Nucleus accumbens (tissue), 56 donors: ENCODE measurements at places on chromosomes 7 and 10.

GRCh38 chr7:84154991-84155781, 39.4 kb downstream of the SEMA3A start:
- DNase-seq, result no peak

- DNase-seq, result no peak
These were observed 132.1 kb downstream of the KLF6 start for GRCh38 chr10:3652886-3653285.

DNA sequence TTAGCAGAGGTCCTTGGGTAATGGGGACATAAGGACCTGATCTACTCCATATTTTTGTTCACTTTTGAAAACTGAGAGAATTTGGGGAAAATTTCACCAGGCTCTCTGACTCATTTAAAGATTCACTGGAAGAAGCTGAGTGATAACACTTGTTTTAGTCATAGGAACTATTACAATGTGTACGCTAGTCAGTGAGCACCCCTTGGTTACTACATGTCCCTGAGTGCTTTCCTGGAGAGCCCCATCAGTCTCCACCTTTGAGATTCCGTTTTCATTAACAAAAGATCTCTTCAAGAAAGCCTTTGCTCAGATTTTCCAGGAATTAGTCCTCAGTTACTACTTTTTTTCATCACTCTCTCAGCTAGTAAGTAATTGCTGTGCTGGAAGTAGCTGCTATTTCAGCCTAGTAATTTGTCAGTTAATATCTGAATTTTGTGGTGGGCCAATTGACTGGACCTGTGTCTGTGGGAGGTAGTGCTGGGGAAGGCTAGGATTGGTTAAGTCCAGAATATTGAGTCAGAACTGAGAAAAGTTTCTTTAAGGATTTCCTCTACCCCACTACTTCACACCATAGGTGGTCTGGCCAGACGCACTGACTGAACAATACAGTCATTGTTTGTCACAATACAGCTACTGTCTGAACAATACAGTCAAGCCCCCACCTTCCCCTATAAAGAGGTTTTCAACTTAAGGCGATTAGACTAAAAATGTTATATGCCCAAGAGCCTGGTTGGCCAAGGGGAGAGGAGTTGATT, 235.0 kb downstream of the CCDC7 start:
- no peak for DNase-seq

GRCh38 chr10:82267465-82267864, 392.5 kb downstream of the NRG3 start:
- DNase-seq, result no peak

- no peak for DNase-seq
These were observed 340.5 kb downstream of the PTPRN2 start for GRCh38 chr7:158246960-158247673.

GRCh38 chr10:59072038-59072437, 104.4 kb upstream of the PHYHIPL start:
- no peak for DNase-seq

- no peak for DNase-seq
These were observed 509 bp upstream of the ING3 start for GRCh38 chr7:120949998-120950538.

DNA sequence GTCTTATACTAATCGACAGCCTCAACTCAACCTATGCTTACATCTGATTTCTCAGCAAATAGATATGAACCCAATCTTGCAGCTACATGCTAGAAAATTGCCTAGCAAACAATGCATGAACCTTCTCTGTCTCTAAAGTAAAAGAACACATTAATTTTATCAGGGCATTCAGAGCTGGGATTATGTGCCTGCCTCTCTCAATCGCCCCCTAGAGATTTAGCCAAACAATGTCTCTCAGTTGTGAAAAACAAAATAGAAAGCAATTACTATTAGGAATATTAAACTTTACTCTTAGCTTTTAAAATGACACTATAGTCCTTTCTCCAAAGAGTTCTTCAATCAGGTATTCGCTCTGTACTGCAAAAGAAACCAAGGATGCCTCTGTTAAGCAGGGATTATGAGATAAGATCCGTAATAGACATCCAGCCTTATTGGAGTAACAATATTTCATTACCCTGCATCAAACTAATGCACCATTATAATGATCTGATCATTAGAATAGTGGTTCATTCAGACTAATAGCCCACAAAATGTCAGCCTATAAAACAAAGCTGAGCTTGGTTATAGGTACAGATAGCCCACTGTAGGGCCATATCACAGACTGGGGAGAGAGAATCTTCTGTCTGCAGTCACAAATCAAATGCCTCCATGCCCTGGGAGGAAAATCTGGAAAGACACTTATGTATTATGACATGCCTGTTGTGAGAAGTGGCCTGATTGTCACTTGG, 736.9 kb downstream of the PARD3 start:
- no peak for DNase-seq

DNA sequence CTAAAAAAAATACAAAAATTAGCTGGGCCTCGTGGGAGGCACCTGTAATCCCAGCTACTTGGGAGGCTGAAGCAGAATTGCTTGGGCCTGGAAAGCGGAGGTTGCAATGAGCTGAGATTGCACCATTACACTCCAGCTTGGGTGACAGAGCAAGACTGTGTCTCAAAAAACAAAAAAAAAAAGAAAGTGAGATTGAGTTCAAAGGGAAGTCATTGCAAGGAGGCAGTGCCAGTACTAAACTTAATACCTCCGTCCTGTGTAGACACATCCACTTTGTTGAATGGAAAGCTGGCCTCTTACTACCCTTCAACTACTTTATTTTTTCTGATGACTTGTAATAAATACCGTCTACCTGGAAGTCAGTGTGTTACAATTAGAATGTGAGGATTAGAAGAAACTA, 31.0 kb downstream of the AHCYL2 start:
- DNase-seq, result no peak

DNA sequence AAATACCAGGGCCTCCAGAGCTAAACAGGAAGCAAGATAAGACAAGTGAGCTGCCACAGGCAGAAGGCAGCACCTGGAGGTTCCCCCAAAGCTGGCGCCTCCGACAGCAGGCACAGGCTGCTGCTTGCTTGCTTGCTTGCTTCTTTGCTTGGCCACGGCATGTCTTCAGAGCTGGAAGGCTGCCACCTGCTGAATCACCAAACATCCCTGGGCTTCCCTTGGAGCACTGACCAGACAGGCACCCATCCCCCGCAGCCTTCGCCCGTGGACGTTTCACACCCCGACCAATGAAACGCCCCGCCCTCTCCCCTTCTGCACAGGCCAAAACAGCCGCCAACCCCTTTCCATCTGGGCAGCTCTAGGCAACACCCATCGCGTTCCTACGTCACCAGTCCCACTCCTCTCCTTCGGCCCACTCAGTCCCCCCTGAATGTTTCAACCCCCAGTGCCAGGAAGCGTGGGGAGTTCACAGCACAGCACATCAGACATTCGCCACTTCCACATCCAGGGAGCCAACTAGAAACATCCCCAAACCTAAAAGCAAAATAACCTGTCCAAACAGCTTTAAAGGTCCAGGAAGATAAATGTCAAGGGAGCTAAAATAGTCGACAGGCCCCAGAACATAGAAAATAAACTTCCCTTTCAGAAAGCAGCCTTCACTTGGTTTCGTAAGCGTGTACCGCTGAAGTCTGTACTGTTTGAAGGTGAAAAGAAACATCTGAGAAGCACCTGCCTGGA, 1.6 kb downstream of the SGMS1 start:
- DNase-seq, result peak; percentile 88

DNA sequence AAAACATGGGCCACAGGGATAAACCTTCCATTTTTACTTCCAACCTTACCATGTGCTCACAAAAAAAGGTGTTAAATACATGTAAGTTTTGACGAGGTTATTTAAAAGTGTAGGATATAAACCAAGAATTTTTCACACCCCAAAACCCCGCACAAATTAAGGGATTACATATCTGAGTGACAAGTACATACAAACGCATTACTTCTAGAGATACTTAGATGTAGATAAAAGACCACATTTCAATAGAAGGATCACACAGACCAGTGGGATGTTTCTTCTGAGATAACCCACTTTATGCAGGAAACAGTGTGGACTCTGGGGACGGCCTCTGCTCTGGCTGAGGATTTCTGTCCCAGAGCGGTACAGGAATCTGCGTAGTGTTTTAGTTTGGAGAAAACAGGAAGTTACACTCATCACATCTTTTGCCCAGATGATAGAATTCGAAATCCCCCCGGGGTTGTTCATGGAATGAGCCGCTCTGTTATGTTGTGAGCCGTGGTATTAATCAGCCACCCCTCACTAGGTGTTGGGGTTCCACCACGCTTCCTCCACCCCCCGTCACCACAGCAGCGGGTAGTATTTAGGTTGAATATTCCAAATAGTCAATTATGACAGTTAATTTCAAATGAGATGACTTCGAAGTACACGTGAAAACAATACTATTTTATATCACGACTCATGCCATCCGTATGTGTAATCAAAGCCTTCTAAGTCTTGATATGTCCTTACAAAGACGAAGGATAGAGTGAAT, 1.3 kb upstream of the CUL1 start:
- DNase-seq, result no peak

GRCh38 chr7:45563401-45563800, 10.8 kb upstream of the ADCY1 start:
- no peak for DNase-seq

GRCh38 chr10:89367529-89367928, 10.3 kb upstream of the IFIT1B start:
- DNase-seq, result no peak

DNA sequence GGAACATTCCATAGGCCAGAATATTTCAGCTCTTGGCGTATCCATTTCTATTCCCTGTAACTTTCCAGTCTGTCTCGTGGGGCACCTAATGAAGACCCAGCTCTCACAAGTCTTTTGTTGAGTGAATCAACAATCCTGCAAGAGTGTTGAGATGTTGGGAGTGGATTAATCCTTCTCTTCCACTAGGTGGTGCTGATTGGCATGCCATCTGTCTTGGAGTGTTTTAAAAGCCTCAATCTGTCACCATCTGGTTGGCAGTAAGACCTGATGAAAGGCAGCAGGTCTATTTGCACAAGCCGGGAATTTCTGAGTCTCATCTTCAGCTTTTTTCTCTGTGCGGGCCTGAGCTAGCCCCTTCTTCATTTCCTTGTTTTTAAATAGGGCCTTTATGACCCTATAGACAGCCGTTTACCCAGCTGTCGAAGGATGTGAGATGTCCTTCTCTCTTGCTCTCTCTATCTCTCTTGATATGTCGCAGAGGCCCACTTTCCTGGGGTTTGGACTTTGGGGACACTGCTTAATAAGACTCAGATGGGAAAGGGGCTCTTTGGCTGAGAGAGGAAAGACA, 180.5 kb downstream of the ZNF365 start:
- DNase-seq, result peak; percentile 1

- no peak for DNase-seq
These were observed 19.5 kb downstream of the HDAC9 start for GRCh38 chr7:18515067-18515466.

- no peak for DNase-seq
These were observed 77.4 kb downstream of the CYP26A1 start for GRCh38 chr10:93150990-93151547.

GRCh38 chr7:78326876-78327275, 528.3 kb downstream of the PHTF2 start:
- DNase-seq, result no peak

- no peak for DNase-seq
These were observed 42.0 kb downstream of the ZC3HC1 start for GRCh38 chr7:130008941-130009847.

GRCh38 chr7:129828078-129828762, 124.5 kb downstream of the UBE2H start:
- no peak for DNase-seq

- peak; percentile 34 for DNase-seq
These were observed 72.0 kb downstream of the FAM53B start for GRCh38 chr10:124672181-124672638.

- no peak for DNase-seq
These were observed 1049.7 kb downstream of the NRG3 start for GRCh38 chr10:82924711-82925110.

DNA sequence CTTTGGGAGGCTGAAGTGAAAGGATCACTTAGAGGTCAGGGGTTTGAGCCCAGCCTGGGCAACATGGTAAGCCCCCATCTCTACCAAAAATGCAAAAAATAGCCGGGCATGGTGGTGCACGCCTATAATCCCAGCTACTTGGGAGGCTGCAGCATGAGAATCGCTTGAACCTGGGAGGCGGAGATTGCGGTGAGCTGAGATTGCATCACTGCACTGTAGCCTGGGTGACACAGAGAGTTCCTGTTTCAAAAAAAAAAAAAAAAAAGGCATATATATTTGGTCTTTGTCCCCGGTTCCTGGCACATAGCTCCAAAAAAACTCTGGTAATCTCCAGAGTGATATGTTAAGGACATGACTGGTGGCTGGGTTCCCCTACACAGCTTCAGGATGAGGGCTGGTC, 147.3 kb downstream of the SEC23IP start:
- DNase-seq, result no peak

GRCh38 chr7:123191132-123191531, 8.6 kb downstream of the SLC13A1 start:
- DNase-seq, result no peak

DNA sequence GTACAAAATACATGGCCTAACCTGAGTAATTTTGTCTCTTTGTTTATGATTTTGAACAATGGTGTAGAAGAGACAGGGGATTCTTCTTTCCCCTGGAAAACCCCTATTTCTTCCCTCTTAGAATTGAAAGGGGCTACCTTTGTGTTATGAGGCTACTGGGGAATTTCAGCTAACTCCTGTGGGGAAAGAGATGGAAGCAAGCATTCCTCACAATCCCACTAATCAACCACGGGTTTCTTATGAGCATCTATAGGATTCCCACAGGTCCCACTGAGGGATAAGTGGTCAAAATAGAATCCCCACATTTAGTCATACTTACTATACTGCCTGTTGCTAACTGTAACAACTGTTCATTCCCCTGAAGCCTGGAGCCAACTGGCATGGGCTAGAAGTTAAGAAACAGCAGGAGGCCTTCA, 32.2 kb upstream of the ITGB8 start:
- DNase-seq, result no peak

GRCh38 chr7:46126675-46127300, 205.7 kb upstream of the IGFBP3 start:
- DNase-seq, result no peak

- DNase-seq, result no peak
These were observed 899.1 kb upstream of the ZWINT start for GRCh38 chr10:57260175-57260574.

DNA sequence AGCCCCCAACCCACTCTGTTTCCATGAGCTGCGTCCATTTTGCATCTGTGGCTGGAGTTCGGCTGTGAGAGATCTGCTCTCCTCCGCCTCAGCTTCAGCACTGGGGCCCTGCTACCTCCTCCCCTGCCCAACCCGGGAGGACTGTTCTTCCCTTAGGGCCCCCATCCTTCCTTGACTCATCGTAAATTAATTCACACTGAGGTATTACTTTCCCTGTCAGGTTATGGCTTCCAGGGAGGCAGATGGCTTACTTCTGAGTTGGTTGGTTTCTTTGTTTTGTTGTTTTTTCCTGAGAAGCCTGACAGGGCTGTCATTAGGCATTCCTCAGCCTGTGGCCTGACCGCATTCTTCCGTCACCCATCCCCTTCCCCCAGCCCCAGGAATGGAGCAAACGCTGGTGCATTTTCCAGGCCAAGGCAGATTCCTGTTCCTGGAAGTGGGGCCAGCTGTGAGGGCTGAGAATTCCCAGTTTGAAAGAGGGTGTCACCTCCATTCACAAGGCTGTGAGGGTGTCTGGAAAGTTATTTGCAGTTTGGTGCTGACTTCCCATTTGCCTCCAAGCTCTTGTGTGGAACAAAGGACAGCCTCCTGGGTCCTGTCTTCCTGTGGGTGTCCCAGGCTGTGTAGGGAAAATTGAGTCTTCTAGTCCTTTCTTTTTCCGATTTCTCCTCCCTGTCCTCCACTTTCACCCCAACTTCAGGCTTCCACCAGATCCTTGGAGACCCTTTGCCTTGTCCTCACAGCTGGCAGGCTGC, 11.7 kb downstream of the CPA5 start:
- DNase-seq, result no peak
